Right lung (tissue), 10 donors: ENCODE measurements at places on chromosomes 3 and 15. TPM values are rescaled to one million over a fixed set of nuclear protein-coding genes. Genes with fewer than 3 reads are reported as not detected.
A peak's percentile ranks its signal among the peaks of the same experiment; 100 is the strongest.

DNA sequence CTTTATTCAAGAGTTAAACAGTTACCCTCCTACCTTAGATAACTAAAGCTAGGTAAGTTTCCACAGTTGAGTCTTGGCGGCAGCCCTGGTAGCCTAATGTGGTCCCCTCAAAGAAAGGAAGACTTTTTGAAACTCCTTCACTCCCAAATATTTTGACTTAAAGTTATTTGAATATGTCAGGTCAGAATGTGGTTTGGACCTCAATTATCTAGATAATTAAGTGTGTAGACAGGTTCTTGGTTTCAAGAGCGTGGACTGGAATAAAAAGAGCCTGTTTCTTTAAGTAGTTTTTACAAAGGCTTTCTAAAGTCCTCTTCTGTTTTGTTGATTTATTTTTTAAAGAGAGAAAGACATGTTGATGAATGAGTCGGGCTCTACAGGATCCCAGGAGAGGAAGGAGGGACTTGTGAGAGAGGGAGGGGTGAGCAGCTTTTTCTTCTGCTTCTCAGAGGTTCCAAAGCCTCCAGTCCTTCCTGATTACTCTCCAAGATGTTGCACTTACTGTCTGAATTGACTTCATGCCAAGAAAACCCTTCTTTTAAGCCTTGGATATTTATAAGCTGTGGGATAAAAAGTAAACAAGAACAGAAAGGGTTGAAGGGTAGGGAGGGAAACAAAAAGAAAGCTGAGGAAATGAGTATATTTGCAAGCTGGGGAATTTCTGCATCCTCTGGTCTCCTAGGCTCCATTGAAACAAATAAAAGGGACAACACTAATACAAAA, 457.4 kb downstream of the IGSF11 start:
- peak; percentile 73 for DNase-seq

DNA sequence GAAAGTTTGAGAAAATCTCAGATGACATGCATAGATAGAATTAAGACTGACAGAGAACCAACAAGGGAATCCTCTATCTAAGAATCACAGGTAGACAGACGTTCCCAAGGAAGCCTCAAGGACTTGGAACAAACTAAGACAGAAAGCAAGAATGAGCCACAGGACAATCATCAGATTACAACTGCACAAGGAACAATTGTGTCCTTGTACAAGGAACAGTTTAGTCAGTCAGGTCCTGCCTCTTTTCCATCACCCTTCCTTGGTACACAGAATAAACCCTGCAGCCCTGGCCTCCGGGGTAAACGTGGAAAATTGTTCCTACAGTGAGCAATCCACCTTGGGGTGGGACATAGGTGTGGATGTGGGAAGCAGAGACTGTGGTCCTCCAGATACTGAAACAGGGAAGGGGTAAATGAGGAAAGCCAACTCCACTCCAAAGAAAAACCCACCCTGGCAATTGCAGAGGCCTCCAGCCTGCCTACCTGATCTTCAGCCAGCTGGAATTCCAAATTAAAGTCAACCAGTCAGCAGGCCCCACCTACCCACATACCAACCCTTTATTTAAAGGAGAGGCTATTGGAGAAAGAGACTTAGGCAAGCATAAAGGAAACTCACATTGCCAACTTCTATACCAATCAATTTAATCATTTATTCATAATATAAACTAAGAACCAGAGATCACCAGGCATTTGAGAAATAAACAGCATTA, 73.4 kb downstream of the ULK4 start:
- no peak for DNase-seq

DNA sequence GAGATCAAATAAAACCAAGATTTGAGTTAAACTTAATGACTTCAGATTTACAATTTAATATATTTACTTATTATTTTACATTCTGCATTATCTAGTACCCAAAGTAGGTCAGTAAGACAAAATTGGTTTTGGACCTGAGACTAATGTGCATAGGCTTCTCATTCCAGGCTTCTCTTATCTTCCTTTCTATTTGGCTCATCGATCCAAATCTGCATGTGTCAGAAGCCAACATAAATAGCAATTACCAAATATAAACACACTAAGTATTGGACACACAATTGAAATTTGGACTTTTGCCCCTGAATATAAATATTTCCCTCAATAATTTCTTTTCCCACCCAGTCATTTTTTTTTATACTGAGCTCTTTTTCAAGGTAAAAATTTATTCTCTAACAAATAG, 290.6 kb upstream of the ARHGEF26 start:
- DNase-seq = no peak

GRCh38 chr15:51223771-51224229, 114.6 kb downstream of the CYP19A1 start:
- no peak for DNase-seq

GRCh38 chr15:73683777-73684580, at the start of gene CD276:
Gene CD276 (plus strand): TSS chr15:73684383. CDS start chr15:73699640, 15,257 bp downstream.
- peak; percentile 45 for DNase-seq

DNA sequence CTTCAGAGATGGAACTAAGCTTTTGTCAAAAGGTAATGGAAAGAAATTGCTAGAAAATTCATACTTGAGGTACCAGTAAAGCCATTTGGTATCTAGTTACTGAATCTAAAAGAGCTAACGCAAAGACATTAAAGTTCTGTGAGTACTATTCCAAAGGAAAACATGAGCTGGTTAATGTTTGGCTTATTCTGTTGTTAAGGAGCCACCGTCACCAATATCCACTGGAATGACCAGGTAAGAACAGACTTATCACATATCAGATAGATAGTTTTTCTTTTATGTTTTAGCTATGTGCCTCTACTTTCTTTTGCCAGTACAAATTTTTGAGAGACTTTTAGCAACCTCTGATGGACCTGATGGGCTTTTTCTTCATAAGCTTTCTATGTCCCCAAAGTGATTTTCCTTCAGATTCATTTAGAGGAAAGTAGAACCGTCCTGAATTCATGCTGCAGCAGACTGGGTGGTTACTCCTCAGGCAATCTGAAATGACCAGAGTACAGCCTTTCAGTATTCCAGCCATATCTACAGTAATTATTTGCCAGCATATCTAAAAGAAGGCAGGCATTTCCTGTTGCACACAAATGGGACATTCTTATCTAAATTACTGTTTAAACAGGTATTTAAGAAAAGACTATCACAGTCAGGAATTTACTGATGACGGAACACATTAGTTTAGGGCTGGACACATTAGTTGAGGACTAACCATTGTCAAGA, 274.1 kb downstream of the MECOM start:
- DNase-seq = no peak

- no peak for DNase-seq
Measured at GRCh38 chr15:70447928-70448698, 315.2 kb downstream of the UACA start.

- DNase-seq = no peak
Measured at GRCh38 chr3:29255854-29256696, 24.8 kb upstream of the RBMS3 start.

GRCh38 chr3:168427835-168428475, 332.2 kb upstream of the GOLIM4 start:
- DNase-seq = no peak

- no peak for DNase-seq
Measured at GRCh38 chr3:83567935-83568334, 1390.9 kb upstream of the CADM2 start.

- no peak for DNase-seq
Measured at GRCh38 chr15:40054605-40054854, 15.5 kb upstream of the SRP14 start.

- DNase-seq = no peak
Measured at GRCh38 chr3:76965122-76965725, 74.7 kb upstream of the ROBO2 start.

DNA sequence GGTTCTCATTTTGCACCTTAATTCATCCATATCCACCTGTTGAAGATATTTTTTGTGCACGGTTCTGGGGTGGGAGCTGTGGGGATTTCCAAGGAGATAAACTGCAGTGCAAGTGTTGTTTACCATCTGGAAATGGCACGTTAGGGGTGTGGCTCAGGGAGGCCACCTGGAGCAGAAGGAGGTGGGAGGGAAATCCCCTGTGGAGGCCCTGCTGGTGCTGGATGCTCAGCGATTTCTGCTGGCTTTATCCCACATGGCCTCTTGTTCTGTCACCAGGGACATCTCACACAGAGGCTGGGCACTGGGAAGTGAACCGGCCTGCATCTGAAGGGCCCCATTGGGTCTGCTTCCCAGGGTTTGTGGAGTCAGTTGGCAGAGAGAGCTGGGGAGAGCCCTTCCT, 24.3 kb downstream of the TRPM1 start:
- no peak for DNase-seq

DNA sequence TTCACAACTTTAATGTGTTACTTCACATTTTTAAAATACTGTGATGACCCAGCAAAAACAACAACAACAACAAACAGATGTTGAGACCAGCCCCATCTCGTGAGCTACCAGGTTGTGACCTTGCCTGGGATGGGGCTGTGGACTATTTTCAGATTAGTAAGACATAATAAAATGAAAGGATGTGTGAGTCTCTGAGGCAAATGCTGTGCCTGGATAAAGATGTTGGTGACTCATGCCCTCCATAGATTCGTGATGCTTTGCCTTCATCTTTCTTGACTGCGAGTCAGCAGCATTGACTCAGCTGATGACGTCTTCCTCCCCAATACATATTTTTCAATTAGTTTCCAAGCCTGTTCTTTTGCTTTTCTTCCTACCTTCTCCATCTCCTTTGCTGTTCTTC, 453.0 kb upstream of the CFAP20DC start:
- DNase-seq = no peak

- DNase-seq = no peak
Measured at GRCh38 chr15:80068578-80068977, 9.1 kb downstream of the ZFAND6 start.

DNA sequence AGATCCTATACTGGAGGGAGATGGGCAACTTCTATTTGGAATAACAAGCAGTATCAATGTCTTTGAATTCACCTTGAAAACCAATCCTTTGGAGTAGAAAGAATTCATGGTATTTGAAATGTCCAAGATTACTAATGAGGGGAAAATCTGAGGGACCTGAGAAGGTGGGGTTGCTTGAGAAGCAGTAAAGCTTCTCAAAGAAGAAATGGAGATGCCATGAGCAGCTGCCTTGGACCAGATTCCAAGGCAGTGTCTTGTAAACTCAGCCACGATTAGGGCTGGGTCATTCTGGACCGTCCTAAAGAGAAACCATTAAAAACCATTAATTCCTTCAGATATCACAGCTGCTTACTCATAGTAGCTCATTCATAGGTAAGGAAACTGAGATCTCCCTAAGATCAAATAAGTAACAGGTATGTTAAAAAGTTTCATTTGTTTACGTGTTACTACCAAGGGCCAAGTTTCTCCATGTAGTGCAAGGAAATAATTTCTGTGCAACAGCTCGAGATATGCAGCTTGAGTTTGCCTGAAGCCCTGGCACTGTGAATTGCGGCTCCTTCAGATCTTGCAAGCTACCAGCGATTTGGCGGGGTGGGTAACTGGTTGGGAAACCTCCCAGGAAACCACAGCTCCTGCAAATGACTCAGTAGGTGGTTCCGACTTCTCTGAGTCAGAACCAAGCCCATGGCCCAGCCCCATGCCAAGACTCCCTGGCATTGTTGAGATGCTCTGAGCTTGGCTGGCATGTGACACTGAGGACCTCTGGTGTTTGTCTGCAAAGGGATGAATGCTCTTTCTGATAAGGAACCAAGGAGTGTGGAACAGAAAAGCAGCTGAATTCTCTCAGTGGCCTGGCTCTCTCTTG, 296.8 kb downstream of the RORA start:
- DNase-seq = no peak

DNA sequence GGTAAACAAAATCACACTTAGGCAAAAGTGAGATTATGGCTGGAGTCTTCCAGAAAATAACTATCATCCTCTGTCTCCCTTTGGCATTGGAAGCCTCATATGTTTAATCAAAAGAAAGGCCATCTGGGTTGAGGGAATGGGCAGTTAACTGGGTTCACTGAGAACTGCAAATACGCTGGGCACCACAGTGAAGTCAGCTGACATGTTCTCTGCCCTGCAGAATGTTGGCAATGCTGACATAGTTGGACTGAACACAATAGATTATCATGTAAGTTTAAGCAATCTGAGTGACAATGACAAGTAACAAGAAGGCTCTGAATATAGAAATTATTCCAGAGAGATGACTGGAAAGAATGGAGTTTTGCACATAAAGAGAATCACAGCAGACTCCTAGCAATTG, 43.8 kb upstream of the SLC25A26 start:
- no peak for DNase-seq

GRCh38 chr15:35013370-35013769, 25.3 kb upstream of the ZNF770 start:
- DNase-seq = no peak

DNA sequence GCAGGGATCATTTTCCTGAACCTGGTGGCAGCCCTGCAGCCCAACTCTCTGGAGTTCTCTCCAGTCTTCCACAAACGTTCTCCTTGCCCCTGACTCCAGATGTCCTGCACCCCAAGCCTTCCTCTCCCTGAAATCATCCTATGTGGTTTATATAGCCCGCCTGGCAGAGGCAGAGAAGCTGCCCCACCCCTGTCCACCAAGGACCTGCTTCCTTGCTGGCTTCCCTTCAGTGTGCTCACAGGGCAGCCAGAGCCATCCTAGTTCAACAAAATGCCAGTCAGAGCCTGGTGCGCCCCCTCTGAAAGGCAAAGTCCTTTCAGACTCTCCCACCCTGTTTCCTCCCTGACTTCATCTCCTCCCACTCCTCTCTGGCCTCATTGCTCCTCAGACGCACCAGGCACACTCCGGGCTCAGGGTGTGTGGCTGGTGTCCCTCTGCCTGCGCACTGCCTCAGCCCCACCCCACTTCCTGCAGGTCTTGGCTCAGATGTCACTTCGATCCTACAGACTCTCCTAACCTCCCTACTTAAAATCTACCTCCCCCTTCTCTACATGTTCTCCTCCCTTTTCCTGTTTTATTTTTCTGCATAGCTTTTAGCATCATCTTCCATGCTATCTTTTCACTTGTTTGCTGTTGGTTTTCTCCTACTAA, 5.9 kb downstream of the KBTBD13 start:
- DNase-seq = no peak

GRCh38 chr15:69997813-69998212, 99.9 kb downstream of the TLE3 start:
- peak; percentile 59 for DNase-seq

DNA sequence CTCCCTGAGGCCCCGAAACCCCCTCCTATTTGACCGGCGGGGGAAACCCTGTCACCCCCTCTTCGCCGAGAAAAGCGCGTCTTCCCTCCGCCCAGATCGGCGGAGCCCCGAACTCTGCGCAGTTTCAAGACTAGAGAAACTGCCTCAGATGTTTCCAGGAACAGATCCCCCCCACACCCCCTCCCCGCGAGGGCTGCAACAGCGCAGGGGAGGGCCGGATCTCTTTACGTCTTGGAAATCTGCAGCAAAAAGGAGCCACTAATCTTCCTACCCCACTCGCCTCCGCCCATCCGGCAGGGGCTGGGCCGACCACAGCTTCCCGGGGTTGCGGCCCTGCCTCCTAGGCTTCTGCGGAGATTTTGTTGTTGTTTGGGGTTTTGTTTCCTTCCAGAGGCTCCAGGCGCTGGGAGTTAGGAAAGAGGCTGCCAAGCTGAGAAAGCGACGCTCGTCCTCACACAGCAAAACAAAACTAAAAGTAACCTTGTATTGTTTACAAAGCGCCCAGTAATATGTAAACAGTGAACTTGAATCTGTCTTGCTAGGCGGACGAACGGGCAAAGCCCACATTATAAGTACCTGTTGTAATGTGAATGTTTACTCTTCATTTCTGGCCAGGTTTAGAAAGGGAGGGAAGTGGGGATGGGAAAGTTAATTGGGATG, 2.2 kb downstream of the FOXB1 start:
- peak; percentile 55 for DNase-seq

- no peak for DNase-seq
Measured at GRCh38 chr3:67832817-67833216, 178.4 kb upstream of the SUCLG2 start.

The CMTM7 gene
- polyA plus RNA-seq = 69.4 TPM

The PTPN23 gene
- 23.4 TPM for polyA plus RNA-seq

The RASL12 gene
- polyA plus RNA-seq = 94.9 TPM

The MED12L gene
- 0.46 TPM for polyA plus RNA-seq

The CCDC33 gene
- 1.8 TPM for polyA plus RNA-seq

The CA12 gene
- polyA plus RNA-seq = 2.1 TPM

The ACAP2 gene
- 31.8 TPM for polyA plus RNA-seq

The ALG1L2 gene
- polyA plus RNA-seq = 2.4 TPM
